Parietal lobe (tissue), 2 donors: ENCODE measurements at places on chromosomes 11 and 22. TPM values are rescaled to one million over a fixed set of nuclear protein-coding genes. Genes with fewer than 3 reads are reported as not detected.

The OR51E2 gene
- total RNA-seq = not detected

The BCO2 gene
- 12.5 TPM for total RNA-seq

The CD248 gene
- total RNA-seq = 1.3 TPM

The MOV10L1 gene
- total RNA-seq = 1.9 TPM

The NXPE2 gene
- 0.94 TPM for total RNA-seq

The MRGPRE gene
- not detected for total RNA-seq

The DERL3 gene
- 2.2 TPM for total RNA-seq

The PIK3IP1 gene
- total RNA-seq = 21.6 TPM

The MPST gene
- total RNA-seq = 24.1 TPM

The RIMBP3B gene
- 0.63 TPM for total RNA-seq

The SEPTIN5 gene
- total RNA-seq = 246 TPM

The OR5A1 gene
- not detected for total RNA-seq

The MS4A7 gene
- 1.9 TPM for total RNA-seq

The KIRREL3 gene
- total RNA-seq = 41.9 TPM

The NAALAD2 gene
- 9.1 TPM for total RNA-seq

The KCNK4 gene
- total RNA-seq = 5.3 TPM

The OR51I1 gene
- total RNA-seq = 2.5 TPM

The PDE3B gene
- total RNA-seq = 52.0 TPM

The ZNF74 gene
- 58.5 TPM for total RNA-seq

The POU2AF1 gene
- not detected for total RNA-seq

The SERPIND1 gene
- total RNA-seq = 1.3 TPM

The UFD1 gene
- total RNA-seq = 26.9 TPM

The MUC5AC gene
- not detected for total RNA-seq

The KCNQ1OT1 gene
- 17.2 TPM for total RNA-seq

The APOL3 gene
- 0.94 TPM for total RNA-seq

The ZC3H7B gene
- total RNA-seq = 61.7 TPM

The CDON gene
- total RNA-seq = 72.9 TPM

The LUZP2 gene
- 73.9 TPM for total RNA-seq

The RASGRP2 gene
- total RNA-seq = 40.7 TPM

The ANKRD49 gene
- 23.8 TPM for total RNA-seq

The CDC42EP1 gene
- 2.5 TPM for total RNA-seq

The TPCN2 gene
- total RNA-seq = 21.9 TPM

The SCN4B gene
- total RNA-seq = 9.1 TPM

The MS4A6A gene
- 1.6 TPM for total RNA-seq

The OR51B2 gene
- 2.2 TPM for total RNA-seq

The HOATZ gene
- total RNA-seq = 1.3 TPM

The OR52K1 gene
- total RNA-seq = not detected

The A4GALT gene
- total RNA-seq = 0.94 TPM

The SLC5A1 gene
- total RNA-seq = not detected
